Prostate gland (tissue), 2 donors: ENCODE measurements at places on chromosomes 2 and 18. TPM values are rescaled to one million over a fixed set of nuclear protein-coding genes. Genes with fewer than 3 reads are reported as not detected.

- DNase-seq: no peak
Observed at GRCh38 chr18:6086731-6087130, 191.4 kb upstream of the TMEM200C start.

ADGRF3 gene
- total RNA-seq: not detected

DNA sequence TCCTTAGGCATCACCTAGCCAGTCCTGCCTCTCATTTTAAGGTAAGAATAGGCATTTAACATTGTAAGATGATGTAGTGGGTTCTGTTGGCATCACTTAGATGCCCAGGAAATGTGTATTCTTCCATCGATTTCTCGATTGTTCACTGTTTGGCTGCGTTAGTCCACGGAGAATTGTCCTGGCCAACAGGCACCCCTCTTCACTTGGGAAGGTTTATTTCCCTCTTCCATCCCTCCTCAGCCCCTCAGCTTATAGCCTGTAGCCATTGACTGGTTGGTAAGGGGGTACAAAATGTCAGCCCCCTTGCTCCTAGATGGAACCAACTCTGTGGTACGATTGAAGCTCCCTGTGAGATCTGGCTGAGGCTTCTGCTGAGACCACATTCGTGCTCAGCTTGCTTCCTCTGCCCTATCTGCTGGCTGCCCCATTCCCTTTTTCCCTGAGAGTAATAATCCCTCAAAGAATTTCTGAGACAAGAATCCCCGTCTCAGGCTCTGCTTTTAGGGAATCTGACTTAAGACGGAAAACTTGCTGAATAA, 43.4 kb downstream of the PLEKHA3 start:
- no peak for DNase-seq

DNA sequence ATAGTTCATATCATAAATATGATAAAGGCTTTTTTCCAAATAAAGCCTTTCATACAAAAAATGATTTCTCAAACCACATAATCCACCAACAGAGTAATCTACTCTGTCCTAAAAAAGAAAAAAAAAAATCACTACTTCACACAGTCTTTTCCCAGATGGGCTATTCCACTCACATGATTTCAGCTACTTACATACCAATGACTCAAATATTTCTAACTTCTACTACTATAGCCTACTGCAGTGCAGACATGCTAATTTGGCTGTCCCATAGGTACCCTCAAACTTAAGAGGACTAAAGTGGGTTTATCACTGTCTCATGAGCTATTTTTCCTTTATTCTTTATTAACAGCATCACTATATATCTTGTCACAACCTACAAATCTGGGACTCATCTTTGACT, 57.4 kb downstream of the SLC66A3 start:
- no peak for DNase-seq

FBXO36 gene
- total RNA-seq: 5.6 TPM

DNA sequence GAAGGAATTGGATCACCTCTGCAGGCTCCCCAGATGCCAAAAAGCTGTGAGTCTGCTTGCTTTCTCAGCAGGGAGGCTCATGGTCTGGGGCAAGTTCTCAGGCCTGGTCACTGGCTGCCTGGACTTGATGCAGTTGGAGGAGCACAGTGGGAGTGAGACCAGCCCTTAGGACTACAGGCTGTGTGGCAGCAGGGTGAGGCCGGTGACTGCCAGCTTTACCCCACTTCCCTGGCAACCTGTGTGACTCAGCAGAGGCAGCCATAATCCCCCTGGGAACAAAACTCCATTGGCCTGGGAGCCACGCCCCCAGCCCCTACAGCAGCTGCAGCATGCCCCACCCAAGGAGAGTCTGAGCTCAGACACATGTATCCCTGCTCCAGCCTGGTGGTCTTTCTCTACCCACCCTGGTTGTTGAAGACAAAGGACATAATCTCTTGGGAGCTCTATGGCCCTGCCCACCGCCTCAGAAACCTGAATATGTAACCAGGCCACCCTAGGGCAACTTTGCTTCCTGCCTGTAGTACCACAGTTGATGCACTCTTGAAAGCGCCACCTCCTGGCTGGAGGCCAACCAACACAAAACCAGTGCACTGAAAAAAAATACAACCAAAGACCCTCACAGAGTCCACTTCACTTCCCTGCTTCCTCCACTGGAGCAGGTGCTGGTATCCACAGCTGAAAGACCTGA, 106.8 kb upstream of the SPATS2L start:
- no peak for DNase-seq
